ENCODE measurements at places on chromosomes 12 and 14.

- DNase-seq = no peak
Observed at GRCh38 chr12:25653487-25654175, 100.5 kb upstream of the LMNTD1 start.

- no peak for DNase-seq
Observed at GRCh38 chr12:24505366-24506015, 443.4 kb downstream of the BCAT1 start.

DNA sequence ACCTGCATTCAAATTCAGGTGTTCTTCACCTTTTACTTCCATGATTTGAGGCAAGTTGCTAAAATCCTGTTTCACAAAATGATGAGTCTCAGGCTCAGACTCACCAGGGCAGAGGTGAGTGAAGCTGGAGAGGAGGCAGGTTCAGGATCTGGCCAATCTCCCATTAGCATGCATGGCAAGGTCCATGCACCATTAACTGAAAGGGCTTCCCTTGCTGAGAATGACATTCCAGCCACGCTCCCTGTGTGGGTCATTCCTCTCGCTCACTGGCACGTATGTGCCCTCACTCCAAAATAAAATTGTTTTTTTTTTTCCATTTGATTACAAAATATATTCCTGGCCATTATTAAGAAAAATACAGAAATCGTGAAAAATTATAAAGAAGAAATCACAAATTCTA lies 257.6 kb downstream of the C12orf75 start:
- DNase-seq = no peak

- DNase-seq = no peak
Observed at GRCh38 chr12:128938886-128939285, 85.6 kb downstream of the GLT1D1 start.

DNA sequence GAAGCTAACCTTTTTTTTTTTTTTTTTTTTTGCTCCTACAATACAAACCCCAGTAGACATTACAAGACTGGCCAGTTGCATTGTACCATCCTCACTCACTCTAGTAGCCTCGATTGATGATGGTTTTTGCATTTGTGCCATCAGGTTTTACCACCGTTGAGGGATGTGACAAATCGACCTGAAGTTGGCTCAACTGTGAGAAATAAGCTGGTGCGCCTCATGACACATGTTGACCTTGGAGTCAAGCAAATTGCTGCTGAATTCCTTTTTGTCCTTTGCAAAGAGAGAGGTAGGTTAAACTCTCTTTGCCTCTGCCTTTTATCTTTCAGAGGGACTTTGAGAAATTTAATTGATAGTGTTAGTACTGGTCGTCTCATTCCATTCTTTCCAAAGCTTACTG lies 76.8 kb downstream of the RIC8B start:
- DNase-seq = no peak

GRCh38 chr14:99794151-99794780 lies 1.1 kb downstream of the EML1 start:
- DNase-seq = no peak

- peak; percentile 74 for DNase-seq
Observed at GRCh38 chr14:105409364-105409763, 10.3 kb upstream of the MTA1 start.

All from HL-60 (cell line).